Cortex of kidney (tissue), 1 donor: ENCODE measurements at places on chromosomes 2 and 18.

DNA sequence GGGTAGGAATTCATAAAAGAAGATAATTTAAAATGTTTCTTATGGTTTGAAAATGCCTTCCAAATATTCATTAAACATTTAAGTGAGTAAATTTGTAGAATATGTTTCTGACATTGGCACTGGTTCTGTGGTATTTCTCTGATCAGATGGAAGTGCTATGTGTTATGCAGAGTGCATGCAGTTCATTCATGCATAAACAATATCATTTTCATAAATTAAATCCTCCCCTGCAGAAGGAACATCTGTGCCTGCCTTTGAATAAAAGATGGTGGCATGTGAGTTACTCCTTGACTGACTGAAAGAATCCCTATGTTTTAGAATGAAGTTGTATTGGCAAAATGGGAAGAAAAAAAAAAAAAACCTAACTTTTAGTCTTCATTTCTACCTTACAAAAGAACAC, 5.9 kb downstream of the NEUROD1 start:
- no peak for DNase-seq

DNA sequence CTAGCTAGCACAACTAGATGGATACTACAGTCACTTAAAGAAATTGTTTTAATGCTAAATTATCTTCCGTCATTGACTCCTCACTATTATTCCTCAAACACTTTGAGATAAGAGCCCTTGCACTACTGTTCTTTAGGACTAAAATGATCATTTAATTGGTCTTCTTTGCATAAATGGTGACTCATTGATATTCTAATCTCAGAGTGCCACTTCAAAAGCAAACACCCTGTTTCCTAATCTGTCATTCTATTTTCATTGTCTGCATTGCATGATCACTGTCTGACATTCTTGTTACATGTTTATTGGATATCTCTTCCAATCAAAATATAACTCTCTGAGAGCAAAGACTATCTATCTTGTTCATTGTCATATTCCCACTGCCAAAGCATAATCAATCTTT, 313.9 kb downstream of the EXOC6B start:
- no peak for DNase-seq

- no peak for DNase-seq
These were observed 47.8 kb upstream of the IGFBP2 start for GRCh38 chr2:216585441-216585840.

GRCh38 chr2:188850786-188851185, 123.4 kb upstream of the COL3A1 start:
- DNase-seq = no peak

GRCh38 chr2:7552825-7553570, 635.8 kb downstream of the RNF144A start:
- DNase-seq = no peak

DNA sequence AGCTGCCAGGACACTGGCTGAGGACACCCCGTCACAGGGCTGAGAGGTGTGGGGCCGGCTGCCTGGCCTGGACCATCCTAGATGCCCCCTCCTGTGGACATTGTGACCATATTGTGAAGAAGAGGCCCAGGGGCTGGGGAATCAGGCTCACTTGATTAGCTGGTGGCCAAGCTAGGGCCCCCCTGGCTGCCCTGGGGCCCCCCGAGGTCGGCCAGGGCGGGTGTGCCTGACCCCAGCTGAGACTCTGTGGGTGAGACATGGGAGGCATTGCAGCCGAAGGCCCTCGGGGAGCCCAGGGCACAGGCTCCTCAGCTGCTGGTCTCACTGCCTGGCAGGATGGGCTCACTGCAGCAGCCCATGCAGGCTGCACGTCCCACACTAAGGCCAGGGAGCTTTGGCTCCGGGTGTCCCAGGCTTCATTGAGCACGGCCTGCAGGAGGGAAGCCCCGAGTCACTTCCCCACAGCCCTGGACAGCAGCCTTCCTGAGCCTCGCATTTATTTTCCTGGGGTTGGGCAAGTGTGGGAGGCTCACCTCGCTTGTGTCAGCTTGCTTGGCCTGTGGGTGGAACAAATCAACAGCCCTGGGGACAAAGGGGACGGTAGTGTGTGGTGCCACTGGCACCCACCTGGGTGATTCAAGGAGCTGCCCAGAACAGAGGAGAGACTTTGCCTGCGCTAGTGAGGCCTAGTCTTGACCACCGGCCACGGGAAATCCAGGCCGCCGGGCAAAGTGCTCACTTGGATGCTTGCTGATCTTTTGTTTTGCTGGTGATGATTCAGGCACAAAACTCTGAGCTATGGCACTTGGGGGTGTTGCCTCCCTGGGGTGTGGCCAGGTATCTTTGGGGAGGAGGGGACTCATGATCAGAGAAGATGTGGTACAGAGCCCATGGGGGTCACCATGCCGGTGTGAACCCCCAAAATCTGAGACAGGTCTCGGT, 1.3 kb downstream of the GAL3ST2 start:
- DNase-seq = no peak

- no peak for DNase-seq
These were observed 35.7 kb upstream of the ST3GAL5 start for GRCh38 chr2:85924522-85924921.

DNA sequence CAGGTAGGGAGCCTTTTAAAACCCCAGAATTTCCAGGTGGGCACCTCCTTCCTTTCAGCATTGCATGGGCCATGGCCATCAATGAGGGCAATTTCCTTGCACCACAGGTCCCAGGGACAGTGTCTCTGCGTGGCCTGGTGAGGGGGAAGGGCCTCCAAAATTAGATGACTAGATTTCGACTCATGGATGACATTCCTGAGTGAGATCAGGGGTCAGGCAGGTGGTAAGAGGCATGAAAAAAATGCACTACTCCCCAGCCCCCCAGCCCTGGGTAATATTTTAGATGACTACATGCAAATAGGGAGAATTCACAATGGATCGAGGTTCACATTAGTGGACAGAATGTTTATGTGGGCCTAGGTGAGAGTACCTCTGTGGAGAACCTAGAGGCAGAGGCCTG, 19.0 kb upstream of the IGFBP5 start:
- DNase-seq = no peak

DNA sequence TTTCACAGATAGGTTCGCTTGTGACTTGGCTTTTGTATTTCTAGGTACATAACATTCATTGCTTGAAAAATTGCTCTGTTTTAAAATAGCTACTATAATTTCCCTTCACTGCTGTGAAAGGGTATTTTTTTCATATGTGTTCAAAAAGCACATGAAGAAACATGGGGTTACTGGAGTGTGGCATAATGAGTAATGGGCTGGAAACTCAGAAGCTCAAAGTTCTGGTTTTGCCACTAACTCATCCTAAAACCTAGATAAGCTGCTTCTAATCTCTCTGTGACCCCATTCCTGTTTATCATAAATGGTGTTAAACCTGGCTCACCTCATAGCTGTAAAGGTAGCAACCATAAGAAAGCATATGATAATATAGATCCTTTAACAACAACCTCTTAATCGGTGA, 319.3 kb downstream of the PTPRM start:
- DNase-seq = no peak

GRCh38 chr2:64467096-64467843, 13.3 kb downstream of the LGALSL start:
- DNase-seq = no peak

DNA sequence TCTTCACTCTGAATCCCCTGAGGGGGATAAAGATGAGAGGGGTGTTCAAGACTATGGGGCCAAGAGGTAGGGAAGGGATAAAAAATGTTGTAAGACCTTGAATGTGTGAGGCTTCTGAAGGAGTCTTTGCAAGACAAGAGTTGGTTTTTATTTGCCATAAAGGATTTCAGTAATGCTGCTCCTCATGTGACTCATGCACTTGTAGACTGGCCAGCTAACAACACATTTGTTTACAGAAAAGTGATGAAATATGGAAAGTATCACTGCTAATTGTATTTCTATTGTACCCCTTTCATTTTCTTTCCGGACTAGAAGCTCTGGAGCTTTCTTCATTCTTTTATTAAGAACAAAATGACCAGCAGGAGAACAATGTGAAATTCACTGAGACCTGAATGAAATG, 782.1 kb downstream of the EPHA4 start:
- DNase-seq = no peak

- DNase-seq = no peak
These were observed 38.2 kb upstream of the PXDN start for GRCh38 chr2:1782514-1782913.

GRCh38 chr2:72889991-72890390, 2.8 kb downstream of the SPR start:
- no peak for DNase-seq

DNA sequence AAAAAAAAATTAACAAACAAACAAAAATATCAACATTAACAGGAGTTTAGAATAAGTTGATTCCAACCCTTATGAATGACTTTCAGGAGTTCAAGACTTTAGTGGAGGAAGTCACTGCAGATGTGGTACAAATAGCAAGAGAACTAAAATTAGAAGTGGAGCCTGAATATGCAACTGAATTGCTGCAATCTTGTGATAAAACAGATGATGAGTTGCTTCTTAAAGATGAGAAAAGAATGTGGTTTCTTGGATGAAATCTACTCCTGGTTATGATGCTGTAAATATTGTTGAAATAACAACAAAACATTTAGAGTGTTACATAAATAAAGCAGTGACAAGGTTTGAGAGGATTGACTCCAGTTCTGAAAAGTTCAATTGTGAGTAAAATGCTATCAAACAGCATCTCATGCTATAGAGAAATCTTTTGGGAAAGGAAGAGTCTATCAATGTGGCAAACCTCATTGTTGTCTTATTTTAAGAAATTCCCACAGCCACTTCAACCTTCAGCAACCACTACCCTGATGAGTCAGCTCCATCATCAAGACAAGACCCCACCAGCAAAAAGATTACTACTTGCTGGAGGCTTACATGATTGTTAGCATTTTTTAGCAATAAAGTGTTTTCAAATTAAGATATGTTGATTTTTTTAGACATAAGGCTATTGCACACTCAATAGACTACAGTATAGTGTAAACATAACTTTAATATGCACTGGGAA, 42.7 kb upstream of the TAF4B start:
- DNase-seq = no peak

- DNase-seq = no peak
These were observed 64.5 kb upstream of the ADAM23 start for GRCh38 chr2:206378835-206379234.

- DNase-seq = no peak
These were observed 10.0 kb upstream of the THADA start for GRCh38 chr2:43605851-43606250.

DNA sequence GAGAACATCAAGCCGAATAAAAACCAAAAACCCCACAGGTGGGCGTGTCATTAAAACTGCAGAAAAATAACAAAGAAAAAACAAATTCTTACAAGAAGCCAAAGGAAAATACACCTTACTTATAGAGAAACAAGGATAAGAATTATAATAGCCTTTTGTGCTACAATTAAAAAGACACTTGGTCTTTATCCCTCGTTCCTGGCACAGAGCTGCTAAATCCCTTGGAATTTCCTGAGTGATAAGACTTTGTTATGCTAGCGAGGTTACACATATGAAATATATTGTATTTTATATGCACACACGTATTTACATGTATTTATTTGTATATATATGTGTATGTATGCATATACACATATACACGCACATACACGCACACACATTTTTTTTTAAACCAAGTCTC, 325.3 kb upstream of the TFPI start:
- no peak for DNase-seq

GRCh38 chr2:170737821-170738220, 22.7 kb downstream of the SP5 start:
- no peak for DNase-seq

GRCh38 chr2:186459009-186459408, 27.1 kb upstream of the ZC3H15 start:
- no peak for DNase-seq

DNA sequence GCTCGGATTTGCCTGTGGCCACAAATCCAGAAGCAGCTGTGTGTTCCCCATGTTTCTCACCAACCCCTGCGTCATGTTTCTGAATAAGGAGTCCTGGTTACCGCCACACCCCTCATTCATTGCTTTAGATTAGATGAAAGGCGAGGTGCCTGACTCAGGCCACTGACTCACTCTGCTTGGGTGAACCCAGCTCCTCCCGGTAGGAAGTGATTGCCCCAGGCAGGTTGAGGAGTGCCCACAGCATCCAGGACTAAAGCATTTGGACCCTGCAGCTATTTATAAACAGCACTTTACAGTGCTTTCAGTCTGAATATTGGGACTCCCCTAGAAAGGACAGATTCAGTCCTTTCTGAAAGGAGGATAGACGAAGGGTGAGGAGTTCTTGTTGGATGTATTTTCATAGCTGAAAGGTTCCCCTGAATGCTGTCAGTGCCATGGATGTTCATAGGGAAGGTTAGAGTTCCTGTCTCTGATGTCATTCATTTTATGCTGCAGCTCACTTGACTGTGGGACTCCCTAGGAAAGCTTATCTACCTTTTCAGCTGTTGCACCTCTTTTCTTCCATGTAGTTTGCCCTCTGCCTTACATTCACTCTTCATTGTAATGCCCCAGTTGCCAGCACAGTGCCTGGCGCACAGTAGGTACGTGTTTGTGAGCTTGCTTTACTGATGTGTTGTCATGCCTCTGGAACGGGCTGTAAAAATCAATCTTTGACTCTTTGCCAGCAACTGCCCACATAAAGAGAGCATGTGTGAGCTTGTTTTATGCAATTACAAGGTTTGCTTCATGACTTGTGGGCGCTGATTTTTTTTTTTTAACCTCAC, 14.9 kb downstream of the ITGA6 start:
- no peak for DNase-seq

- DNase-seq = no peak
These were observed 37.7 kb upstream of the NEMP2 start for GRCh38 chr2:190572246-190572645.
